Stimulated activated CD8-positive, alpha-beta memory T cell treated with anti-CD3 and anti-CD28 coated beads, Interleukin-4, amount 100 ng/mL, for 1 hour (primary cell): ENCODE measurements at places on chromosomes 2 and 18.

DNA sequence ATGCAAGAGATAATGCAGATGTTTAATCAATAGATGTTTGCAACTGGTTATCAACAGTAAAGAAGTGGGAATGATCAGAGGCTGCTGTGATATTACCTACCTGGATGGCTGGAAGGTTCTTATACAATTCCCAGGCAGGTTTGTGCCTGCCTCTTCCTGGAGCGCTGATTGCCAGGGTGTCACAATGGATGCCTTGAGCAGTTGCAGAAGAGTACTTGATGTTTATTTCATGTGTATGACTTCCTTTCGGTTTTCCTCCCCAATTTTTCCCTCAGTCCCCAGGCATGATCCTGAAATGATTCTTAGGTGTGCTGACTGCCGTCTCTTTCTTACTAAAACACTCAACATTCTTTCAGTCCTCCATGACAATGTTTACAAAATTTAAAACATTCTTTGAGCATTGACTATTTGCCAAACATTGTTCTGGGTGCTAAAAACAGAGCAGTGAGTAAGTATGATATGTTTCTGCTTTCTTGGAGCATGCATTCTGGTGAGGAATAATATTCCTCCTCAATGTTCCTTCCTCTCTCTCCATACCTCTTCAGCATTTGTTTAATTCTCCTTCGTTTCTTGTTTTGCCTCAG lies 416.6 kb upstream of the TRIB2 start:
- no peak for DNase-seq

DNA sequence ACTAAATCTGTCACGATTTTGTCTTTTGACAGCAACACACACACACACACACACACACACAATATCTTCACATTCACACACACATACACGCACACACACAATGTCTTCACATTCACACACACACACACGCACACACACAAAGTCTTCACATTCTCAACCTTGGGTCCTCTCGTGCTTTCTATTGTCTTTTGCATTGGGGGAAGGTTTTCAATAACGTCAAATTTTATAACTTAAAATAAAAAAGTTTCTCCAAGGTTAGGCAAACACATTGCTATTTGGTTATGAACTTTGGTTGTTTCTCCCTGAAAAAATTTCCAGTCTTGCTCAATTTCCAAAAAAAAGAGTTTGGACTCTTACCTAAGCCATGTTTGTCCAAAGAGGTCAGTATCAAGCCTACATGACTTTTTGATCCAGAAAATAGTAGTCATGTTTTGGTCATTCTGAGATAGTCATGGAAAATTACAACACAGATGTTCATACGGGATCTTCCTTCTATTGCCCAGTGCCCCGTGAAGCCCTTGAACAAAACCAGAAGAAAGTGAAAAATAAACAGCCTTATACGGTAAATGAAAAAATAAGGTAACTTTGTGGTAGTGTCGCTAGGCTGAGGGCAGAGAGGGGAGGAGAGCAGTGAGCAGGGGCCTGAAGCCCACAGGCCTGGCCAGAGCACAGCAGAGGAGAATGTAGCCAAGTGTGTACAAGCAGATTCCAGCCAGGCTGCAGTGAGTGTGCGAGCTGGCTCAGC lies 542.8 kb upstream of the ID2 start:
- DNase-seq = no peak

- DNase-seq = no peak
Measured at GRCh38 chr2:235900631-235901030, 267.6 kb downstream of the GBX2 start.

- no peak for DNase-seq
Measured at GRCh38 chr2:229701716-229702115, 12.6 kb downstream of the DNER start.

GRCh38 chr2:231250698-231251097 lies 52.3 kb downstream of the ARMC9 start:
- DNase-seq = no peak

- DNase-seq = no peak
Measured at GRCh38 chr18:37698508-37699040, 133.0 kb upstream of the CELF4 start.

GRCh38 chr2:236997069-236997715 lies 88.5 kb upstream of the COPS8 start:
- no peak for DNase-seq

GRCh38 chr2:67213270-67213670 lies 183.9 kb upstream of the ETAA1 start:
- no peak for DNase-seq

DNA sequence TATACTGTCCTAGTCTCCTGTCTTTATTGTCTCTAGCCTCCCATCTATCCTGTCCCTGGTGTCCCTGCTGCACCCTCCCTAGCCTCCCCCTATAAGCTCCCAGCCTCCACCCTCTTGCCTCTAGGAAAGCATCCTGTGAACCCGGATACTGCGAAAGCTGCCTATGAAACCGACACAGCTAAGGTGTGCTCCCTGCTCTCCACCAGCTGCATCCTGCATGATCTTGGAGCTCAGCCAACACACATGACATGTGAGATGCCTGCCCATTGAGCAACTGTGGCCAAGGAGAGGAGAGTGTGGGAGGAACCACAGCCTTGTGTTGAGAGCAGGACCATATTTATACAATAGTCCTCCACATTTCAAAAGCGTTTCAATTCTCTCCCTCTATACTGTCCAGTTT lies 187.1 kb downstream of the ZBTB7C start:
- no peak for DNase-seq

DNA sequence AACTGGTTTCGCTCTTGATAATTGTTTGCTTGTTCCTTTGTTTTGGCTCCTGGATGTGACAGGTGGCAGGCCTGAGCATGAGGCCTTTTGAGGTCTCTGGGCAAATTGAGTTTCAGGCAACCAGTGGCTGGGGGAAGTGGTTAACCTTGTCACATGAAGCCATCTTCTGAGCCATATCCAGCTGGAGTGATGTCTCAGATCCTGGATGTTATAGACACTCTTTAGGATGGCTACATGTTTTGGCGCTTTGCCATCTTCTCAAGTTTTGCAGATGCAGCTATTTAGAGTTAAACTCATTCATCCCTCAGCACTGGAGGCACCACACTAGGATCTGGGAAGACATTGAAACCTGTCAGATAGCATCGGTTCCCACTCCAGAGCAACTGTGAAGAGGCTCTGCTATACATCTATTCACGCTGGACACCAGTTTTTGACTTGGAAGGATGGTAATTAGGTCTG lies 25.3 kb upstream of the TACR1 start:
- DNase-seq = no peak

DNA sequence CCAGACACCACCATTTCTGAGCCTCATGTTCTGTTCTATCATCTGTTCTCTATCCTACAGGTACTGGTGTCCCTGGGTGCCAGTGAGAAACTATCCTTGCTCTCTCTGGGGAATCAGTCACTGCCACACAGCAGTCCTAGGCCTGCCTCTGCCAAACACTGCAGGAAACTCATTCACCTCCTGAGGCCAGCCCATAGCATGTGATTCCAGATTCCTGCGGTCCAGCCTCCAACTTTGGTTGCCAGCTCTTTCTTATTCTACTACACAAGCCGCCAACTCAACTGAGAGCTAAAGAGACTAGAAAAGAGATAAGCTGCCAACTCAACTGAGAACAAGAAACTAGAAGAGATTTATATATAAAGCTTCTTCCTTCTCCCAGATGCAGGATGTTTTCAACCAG lies 8.8 kb upstream of the TTLL4 start:
- no peak for DNase-seq

DNA sequence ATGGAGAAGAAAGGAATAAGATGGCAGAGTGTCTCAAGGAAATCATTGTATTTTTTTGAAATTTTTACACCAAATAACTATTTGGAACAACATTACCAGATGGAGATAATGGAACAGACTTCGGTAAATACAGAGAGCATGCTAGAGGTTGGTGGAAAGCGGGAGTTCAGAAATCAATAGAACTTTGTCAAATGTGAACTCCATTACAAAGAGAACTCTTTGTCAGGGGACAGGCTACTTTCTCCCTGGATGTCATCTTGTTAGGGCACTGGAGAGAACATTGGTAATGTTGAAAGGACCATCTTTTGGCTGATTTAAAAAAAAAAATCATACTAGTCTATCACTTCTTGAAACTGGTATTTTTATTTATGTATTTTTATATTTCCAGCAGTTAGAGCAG lies 30.8 kb downstream of the DCC start:
- DNase-seq = no peak

- no peak for DNase-seq
Measured at GRCh38 chr2:220962556-220962955, 609.5 kb downstream of the EPHA4 start.

- no peak for DNase-seq
Measured at GRCh38 chr2:84901593-84902120, 3.8 kb upstream of the TMSB10 start.
